BJ (cell line): ENCODE measurements at places on chromosomes 16 and 17.

DNA sequence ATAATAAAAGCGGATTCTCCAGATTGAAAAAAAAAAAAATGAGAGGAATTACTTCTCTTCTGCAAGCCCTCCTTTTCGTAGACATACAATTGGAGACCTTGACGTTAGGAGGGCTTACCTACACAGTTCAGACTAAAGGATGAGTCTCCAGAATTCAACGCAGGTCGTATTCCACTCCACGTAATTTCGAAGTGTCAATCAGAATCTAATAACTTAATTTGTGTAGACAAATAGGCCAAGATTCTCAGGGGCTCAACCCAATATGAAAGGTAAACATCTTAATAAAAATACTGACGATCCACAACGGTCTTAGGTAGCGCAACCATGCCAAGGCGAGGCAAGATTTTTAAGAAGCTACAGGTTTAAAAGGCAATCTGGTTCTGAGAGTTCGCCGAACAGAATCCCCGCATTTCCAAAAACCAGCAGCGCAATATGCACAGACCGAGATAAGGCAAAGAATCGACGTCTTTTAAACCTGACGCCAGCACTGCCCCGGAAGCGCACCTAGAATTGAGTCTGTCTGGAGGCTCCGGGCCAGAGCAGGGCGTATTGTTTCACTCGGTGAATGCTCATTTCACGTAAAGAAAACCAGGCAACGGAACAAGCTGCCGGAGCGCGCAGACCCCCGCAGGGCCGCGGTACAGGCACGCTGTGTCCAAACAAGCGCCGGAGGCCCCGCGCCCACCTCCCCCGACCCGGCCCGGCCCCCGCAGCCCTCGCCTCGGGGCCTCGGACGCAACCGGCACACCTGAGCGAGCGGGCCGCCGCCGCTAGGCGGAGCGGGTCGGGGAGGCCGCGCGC is 623 bp downstream of the MBTPS1 start:
- DNase-seq, result no peak

DNA sequence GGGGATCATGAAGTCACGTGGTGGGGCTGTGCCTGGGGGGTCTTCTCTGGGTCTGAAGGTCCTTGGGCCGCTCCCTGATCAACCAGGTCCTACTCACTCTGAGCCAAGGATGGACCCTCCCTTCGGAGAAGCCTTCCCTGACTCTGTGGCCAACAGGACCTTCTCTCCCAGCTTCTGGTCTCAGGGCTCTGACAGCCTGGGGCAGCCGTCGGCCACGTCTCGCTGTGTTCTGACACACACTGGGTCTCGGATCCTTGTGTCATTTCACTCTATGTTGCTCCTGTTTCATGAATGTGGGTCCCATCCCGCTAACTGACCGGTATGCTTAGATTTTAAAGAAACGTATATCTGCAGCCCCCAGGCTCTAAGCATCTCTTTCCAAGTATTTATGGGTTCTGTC is 256.1 kb downstream of the ENGASE start:
- no peak for DNase-seq

DNA sequence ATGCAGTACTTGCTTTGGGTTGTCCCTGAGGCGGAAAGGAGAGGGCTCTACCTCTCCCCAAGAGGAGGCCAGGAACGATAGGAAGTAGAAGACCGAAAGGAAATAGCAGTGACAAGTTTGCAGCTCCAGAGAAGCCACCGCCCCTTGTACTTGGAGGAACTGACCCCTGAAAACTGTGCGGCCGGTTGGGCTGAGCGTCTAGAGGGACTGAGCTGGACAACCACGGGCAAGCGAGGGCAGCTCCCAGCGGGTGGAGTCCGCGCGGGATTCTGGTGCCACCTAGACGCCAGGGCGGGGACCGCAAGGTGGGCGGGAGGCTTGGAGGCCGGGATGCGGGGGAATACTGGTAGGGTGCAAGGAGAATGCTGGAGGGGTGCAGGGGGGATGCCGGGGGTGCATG is 1.3 kb upstream of the SLC6A4 start:
- DNase-seq, result no peak

GRCh38 chr16:89737341-89738071 is 16.2 kb downstream of the ZNF276 start:
- no peak for DNase-seq

DNA sequence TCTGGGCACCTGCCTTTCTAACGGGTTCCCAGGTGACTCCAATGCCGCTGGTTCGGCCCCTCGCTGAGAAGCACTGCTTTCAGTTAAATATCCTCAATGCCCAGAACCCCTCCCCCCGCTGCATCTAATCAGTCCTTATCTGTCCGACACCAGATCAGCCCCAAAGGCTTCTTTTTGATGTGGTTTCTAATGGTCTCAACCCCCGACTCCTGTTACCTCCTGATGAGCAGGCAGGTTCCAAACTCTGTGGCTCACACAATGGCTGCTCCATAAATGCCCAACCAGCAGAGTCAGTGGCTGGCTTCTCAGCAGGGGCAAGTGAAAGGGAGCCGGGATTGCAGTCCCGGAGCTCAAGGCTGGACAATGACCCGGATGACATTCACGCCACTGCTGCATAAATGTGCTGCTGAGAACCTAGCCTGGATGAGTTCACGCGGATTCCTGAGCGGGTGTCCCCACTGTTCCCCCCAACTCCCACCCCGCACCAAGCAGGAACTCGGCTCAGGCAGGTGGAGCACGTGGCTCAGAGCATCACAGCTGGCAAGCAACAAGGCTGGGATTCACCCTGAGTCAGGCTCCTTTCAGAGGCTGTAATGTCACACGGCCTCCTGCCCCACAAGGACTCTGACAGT is 1.0 kb upstream of the SLC38A8 start:
- no peak for DNase-seq
